Ovary (tissue), 10 donors: ENCODE measurements at places on chromosomes 12 and 14. TPM values are rescaled to one million over a fixed set of nuclear protein-coding genes. Genes with fewer than 3 reads are reported as not detected.

DNA sequence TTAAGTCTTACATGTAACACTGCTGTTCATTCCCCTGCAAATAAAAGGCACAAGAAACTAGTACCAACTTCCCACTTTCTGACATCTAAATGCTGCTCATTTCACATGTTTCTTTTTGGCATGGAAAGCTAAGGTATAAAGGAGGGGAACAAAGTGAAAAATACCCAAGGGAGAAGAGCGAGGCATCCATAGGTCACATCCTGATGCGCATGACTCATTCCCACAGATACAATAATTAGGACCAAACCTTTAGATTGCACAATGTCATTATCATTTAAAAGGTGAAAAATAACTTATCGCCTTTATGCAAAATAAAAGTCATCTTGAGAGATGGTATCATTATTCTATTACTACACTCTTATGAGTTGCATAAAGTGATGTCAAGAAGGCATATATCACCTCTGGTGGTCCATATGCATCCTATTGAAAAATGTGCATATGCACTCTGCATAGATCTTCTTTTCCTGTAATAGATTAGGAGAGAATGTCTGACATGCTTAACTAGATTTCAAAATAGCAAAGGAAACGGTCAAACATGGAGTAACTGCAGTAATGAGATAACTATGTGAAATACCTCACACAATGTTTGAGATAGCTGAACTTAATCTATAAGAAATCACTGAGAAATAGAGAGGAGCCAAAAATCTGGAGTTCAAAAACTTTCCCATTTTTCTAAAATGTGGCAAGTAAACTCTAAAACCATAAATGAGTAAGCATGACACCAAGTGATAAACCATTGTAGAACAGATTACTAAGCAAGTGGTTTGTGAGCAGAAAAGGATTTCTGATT is 382.5 kb upstream of the TMTC1 start:
- no peak for DNase-seq
- H3K4me1 ChIP-seq: no peaks in the 10 kb centered on the region
- no peaks in the 10 kb centered on the region for H3K36me3 ChIP-seq
- H3K4me3 ChIP-seq: no peak overlapping the region
- no peaks in the 10 kb centered on the region for H3K27me3 ChIP-seq

GRCh38 chr12:102735104-102735503 is 181.9 kb downstream of the PAH start:
- H3K4me1 ChIP-seq: peaks cover 3% of the 10 kb centered on the region
- H3K36me3 ChIP-seq: no peaks in the 10 kb centered on the region
- no peak for DNase-seq
- no peak overlapping the region for H3K4me3 ChIP-seq

DNA sequence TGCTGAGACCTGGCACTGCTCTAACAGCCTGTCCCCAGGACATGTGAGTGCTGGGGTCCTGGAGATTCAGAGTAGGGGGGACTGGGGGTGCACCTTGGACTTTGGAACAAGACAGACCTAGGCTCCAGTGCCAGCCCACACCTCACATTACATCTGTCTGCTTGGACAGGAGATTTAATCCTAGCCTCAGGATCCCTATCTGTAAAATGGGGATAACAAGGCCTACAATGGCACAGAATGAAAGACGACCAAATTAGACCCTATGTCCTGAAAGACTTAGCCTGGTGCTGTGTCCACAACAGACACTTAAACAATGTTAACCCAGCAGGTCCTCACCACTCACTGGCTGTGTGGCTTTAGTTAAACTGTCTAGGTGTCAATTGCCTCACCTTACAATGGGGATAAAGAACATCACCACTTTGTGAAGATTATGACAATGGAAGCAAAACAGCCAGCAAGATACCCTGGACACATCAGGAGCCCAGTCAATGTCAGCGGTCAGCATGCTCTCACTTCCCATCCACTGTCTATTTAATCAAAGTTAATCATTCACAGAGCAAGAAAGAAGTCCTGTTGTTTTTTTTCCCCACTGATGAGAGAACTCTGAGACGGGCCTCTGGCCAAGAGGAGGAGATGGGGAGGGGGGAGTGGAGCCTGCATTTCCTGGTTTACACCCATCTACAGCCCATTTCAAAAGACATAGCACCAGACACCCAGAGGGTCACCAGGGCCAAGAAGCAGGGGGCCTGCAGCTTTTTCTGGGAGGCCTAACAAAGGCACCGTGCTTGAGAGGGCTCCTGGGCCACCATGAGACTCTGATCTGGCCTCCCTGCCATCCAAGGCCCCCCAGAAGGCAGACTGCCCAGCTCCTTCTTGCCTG is 40.6 kb downstream of the ACTN1 start:
- no peak for DNase-seq
- no peaks in the 10 kb centered on the region for H3K27me3 ChIP-seq
- H3K36me3 ChIP-seq: no peaks in the 10 kb centered on the region
- peaks cover 36% of the 10 kb centered on the region for H3K4me1 ChIP-seq

- H3K27me3 ChIP-seq: no peaks in the 10 kb centered on the region
- no peak for DNase-seq
- H3K36me3 ChIP-seq: no peaks in the 10 kb centered on the region
- H3K27ac ChIP-seq: no peak overlapping the region
- H3K4me3 ChIP-seq: no peak overlapping the region
These were observed 60.9 kb downstream of the NAV3 start for GRCh38 chr12:77891518-77892147.

PRH2 gene
- polyA plus RNA-seq: not detected
